NCI-H187 (cell line): ENCODE measurements at places on chromosomes 5 and 9.

- DNase-seq: no peak
Observed at GRCh38 chr5:172766287-172767108, 4.5 kb downstream of the DUSP1 start.

DNA sequence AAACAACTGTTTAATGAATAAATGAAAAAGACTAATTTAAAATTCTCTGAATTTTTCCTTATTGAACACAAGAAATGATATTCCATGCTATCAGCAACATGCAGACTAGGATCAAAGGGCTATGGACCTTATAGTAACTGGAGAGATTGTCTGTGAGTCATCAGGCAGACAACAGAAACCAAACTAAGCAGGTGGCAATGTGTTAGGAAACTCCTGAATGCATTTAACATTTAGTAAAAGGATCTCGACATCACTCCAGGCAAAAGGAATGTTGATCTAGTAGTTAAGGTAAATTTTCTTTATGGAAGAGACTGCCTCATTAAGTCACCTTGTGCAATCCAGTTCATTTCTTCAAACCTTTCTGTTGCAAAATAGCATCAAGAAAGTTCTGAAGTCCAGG, 58.4 kb downstream of the ARL15 start:
- DNase-seq: no peak

- DNase-seq: no peak
Observed at GRCh38 chr9:113341712-113342410, 1.8 kb upstream of the WDR31 start.

DNA sequence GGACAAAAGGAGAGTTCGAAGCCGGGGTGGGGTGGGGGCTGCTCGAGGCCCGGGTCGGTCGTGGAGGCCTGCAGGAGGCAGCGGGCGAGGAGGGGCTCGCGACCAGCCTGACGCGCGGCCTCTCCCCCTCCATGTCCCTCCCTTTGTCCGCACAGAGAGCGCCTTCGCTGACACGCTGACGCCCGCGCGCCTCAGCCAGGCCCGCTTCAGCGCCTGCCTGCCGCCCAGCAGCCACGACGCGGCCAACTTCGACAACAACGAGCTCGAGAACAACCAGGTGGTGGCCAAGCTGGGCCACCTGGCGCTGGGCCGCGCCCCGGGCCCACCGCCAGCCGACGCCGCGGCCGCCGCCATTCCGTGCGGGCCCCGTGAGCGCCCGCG, 42.2 kb downstream of the NEURL1B start:
- no peak for DNase-seq

DNA sequence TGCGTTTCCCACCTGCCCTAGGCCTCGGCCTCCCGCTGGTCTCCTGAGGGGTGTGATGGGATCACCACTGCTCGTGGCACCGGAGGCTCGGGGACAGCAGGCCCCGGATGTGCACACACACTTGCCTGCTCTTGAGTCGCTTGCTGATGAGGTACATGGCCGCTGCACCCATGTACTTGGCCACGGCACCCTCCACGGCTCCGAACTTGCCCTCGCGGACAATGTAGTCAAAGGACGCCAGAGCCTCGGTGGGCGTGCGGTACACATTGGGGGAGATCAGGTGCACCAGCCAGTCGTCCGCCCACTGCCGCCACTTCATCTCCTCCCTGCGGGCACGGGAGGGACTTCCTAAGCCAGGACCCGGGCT, 4.7 kb downstream of the PTGES2 start:
- no peak for DNase-seq

- no peak for DNase-seq
Observed at GRCh38 chr5:59245198-59245597, 648.3 kb downstream of the PDE4D start.

- no peak for DNase-seq
Observed at GRCh38 chr5:60489377-60489776, 210.6 kb downstream of the DEPDC1B start.

DNA sequence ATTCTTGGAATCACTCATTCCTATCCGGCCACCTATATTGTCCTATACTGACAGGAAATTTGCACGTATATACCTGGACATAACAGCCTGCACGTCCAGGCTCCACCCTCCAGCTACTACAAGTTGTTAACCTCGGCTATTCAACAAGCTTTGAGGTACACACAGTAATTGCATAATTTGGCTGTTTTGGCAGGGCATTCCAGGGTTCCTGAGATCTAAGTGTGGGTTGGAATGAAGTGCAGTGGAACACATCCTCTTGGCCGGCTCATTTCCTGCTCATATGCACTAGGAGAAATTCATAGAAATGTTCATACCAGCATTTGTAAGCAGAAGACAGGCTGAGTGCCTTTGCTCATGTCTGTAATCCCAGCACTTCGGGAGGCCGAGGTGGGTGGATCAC, 222.3 kb downstream of the FBXL7 start:
- no peak for DNase-seq

- no peak for DNase-seq
Observed at GRCh38 chr5:54024466-54024865, 285.9 kb downstream of the ARL15 start.

- no peak for DNase-seq
Observed at GRCh38 chr5:42483472-42484154, 60.4 kb downstream of the GHR start.

DNA sequence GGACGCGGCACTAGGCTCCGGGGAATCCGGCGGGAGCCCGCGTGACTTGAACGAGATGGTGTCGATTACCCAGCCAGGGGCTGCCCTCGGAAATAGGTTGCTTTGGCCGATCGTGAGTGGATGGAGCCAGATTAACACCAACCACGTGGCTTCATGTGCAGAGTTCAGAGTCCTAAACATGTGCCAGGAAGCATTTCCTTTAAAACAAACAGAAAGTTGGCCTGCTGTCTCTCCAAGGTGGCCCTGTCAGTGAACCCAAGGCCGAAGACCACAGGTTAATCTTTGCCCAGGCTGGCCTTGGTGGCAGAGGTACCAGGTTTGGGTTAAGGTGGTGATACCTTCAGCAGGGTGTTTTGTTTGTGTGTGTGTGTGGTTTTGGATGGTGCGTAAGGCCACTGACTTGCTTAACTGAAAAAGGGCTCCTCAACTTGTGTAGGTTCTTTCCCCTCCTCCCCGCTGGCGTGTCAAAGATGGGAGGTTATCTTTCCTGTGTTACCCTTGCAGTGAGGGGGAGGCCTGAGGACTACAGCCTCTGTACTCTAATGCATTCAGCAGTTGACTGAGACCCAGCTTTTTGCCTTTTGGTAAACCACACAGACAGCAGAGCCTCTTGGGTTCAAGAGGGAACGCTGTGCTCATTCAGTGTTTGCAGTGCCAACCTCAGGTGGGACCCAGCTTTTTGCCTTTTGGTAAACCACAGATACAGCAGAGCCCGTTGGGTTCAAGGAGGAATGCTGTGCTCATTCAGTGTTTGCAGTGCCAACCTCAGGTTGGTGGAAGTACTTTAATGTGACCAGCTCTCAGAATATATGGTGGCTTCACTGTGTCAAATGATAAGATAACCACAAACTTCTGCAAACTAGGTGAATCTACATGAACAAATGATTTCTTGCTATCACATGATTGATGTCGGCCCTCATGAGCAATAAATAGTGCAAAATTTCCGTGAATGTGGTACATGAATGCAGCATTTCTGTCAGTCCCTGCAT, 1.4 kb downstream of the IQGAP2 start:
- no peak for DNase-seq

GRCh38 chr5:40309851-40310250, 369.9 kb upstream of the PTGER4 start:
- DNase-seq: no peak

GRCh38 chr9:23672151-23672550, 153.9 kb downstream of the ELAVL2 start:
- DNase-seq: no peak

GRCh38 chr9:84709056-84709455, 39.5 kb downstream of the NTRK2 start:
- no peak for DNase-seq

DNA sequence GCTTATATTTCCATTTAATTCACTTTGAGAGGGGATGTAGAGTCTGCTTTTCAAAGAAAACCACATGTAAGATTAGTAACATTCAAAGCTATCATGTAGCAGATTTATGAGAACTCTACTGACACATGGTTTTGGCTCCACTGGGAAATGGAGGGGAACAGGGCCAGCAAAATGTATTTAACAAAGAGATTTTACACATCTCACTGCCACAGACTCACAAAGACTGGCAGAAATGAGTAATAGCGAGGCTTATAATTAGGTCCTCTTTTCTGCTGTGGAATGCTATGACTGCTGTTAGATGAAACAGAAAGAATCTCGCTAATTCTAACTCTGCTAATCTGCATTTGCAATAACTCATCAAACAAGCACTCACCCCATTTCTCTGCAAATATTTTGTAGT, 4.5 kb downstream of the DAP start:
- DNase-seq: no peak

DNA sequence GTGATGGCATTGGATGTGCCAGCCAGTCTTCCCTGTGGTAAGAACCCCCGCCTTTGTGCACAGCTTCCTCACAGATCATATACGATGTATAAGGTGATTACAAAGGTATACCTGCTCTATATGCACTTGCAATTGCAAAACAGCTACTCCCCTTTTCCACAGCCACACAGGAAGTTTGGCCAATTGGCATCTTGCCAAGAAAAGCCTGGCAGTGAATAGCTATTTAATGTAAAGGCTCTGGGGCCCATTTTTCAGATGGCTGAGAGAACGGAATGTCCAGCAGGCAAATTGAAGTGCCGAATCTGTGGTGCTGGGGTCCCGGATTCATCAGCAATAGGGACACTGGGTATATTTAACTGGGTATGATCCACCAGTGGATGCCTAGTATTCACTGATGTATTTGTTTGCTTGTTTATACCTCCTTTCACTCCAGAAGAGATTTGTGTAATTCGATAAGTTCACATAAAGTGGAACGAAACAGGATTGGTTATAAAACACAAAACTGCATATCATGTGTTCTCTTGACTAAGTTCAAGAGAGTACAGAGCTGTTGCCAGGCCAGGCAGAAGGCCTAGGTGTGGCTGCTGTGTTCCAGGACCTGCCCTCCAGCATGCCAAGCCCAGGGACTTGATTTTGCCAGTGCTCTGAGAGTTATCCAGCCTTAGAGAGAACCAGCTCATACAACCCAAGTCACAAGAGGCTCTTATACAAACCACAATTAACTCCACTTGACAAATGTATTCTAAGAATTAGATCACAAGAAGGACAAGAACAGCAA, 27.7 kb upstream of the GABRP start:
- no peak for DNase-seq

DNA sequence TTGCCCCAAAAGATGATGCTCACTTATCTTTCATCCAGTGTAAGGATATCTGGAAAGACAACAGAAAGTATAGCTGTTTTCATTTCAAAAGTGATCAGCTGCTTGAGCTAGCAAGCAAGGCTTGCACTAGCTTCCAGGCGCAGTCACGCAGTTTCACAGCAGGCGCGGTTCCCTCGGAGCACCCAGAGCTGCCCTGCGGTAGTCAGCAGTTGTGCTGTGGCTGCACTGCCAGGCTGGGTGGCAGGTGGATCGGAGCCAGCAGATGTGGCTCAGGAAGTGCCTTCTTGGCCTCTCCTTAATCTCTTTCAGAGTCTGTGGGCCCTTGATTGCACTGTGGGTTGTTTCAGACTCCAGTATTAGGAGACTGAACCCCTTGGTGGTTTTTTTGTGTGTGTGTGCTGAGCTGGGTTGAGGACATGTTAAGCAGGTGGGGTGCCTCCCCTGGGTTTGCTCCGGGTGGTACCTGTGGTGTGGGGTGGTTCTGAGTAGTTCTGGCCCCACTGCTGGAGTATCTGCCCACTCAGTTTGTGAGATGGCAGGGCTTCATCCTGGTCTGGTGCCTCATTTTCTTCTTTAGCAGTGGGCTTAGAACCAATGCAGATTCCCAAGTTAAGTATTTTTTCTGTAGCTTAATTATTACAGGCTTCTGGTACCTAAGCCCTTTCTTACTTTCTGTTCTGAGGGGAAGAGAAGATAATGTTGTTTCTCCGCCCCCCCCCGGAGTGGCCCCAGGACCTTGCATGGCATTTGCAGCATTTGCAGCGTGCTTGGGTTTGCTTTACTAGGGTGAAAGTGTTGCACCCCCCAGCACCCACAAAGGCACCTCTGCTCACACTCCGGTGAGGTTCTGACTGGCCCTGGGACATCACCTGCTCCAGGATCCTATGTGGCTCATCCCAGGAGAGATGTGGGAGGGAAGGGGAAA, 16.4 kb downstream of the TENT4A start:
- DNase-seq: no peak

DNA sequence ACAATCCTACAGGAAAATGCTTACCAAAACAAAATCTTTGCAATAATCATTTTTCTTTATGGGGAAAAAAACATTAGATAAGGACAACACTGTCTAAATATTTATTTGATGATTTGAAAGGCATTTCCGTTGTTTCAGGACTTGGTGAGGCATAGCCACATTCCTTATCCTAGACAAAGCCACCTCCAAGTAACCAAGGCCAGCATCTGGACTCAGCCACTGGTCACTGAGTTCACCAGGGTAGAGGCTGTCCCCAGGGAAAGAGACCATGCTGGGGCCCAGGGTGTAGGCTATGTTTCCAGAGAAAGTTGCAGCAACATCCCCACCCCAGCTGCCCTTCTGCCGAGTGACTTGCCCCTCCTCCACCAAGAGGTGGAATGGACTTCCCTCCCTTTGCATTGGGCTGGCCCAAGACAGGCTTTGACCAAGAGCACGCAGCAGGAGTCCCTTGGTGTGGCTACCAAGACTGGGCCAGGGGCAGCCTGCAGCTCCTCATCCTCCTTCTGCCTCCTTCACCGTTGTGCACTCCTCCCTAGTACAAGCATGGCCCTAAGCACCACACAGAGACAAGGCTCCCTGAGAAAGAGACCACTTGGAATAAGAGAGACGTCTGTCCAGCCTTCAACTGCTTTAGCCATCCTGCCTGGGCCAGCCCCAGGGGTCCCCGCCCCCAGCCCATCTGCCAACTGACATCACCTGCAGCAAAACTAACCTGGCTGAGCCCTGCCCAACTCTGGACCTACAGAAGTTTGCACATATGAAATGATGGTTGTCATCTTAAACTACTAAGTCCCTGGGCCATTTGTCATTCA, 68.1 kb upstream of the SPIN1 start:
- DNase-seq: no peak

GRCh38 chr5:119010206-119010605, 21.9 kb upstream of the DTWD2 start:
- DNase-seq: no peak

DNA sequence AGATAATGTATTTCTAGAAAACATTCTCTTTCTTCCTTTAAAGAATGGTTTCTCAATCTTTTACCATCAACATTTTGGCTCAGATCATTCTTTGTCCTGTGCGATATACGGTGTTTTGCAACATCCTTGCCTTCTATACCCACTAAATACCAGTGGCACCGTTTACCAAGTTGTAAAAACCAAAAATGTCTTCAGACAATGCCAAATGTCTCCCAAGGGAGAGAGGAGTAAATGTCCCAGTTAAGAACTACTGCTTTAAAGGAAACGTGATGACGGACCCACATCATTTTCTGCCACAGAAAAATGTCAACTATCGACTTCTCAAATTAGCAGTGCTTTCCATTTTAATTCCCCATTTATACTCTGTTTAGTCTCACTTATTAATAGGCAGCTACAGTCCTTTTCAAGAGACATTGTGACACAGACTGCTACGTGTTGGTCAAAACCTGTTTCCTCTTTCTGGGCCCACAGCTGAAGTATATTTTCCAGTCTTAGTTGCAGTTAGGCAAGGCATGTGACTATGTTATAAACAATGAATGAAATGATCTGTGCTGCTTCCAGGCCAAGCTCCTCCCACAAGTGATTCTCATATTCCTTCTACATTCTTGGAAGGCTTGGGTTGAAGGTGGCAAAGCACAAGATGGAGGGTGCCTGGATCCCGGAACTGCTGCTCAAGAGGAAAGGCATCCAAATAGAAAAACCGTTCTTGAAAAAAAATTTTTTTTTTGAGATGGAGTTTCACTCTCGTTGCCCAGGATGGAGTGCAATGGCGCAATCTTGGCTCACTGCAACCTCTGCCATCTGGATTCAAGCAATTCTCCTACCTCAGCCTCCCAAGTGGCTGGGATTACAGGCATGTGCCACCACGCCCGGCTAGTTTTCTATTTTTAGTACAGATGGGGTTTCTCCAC, 8.8 kb downstream of the PRXL2C start:
- DNase-seq: no peak
